ENCODE measurements at places on chromosomes 4 and X. TPM values are rescaled to one million over a fixed set of nuclear protein-coding genes. Genes with fewer than 3 reads are reported as not detected.

The DDX60 gene
- total RNA-seq = 34.9 TPM

GRCh38 chrX:34584781-34585180 lies 72.3 kb downstream of the TMEM47 start:
- no peaks in the 10 kb centered on the region for H3K27me3 ChIP-seq
- H3K4me3 ChIP-seq = no peak overlapping the region
- no peak overlapping the region for H3K27ac ChIP-seq

DNA sequence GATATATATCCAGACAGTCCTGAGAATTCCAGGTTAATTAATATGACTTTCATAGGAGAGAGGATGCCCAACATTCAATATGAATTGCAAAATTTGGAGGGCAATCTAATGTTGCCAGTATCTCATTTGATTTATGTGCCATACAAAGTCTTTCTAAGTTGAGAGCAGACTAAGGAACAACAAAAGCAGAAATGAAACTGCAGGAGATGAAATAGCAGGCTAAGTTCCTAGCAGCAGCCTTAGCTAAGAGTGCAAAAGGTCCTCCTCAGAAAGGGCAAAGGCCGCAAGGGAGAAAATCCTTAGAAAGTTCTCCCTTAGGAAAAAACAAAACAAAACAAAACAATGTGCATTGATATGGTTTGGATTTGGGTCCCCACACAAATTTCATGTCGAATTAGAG lies 602.9 kb upstream of the HTR2C start:
- no peak overlapping the region for H3K27ac ChIP-seq
- H3K27me3 ChIP-seq = no peaks in the 10 kb centered on the region
- no peaks in the 10 kb centered on the region for H3K4me1 ChIP-seq
- no peak overlapping the region for H3K4me3 ChIP-seq

- H3K27ac ChIP-seq = no peak overlapping the region
- no peak for DNase-seq
- H3K4me3 ChIP-seq = no peak overlapping the region
- no peaks in the 10 kb centered on the region for H3K4me1 ChIP-seq
- no peaks in the 10 kb centered on the region for H3K27me3 ChIP-seq
- no peaks in the 10 kb centered on the region for H3K36me3 ChIP-seq
Measured at GRCh38 chr4:147863808-147864472, 132.1 kb downstream of the ARHGAP10 start.

DNA sequence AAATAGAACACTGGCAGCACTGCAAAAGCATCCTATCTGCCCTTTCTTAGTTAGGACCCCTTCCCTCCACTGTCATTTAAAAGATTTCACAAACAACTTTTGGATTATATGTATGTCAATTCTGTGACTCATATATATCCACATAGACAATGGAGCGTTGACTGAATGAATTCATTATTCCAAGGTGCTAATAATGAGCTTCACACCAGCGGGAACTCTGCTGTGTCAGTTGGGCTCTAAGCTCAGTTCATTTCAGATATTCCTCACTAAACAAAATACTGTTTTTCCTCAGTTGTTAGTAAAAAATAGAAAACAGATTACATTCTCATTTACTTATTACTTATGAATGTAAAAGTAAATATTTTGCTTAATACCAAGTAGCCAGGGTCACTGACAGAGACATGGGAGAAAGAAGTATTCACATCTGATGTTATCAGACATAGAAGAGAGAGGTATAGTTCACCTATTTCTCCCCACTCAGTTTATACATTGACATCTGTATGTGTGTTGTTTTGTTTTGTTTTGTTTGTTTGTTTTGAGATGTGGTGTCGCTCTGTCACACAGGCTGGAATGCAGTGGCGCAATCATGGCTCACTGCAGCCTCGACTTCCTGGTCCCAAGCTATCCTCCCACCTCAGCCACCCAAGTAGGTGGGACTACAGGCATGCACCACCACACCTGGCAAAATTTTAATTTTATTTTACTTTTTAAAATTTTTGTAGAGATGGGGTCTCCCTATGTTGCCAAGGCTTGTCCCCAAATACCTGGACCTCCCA lies 10.9 kb downstream of the NFKB1 start:
- H3K36me3 ChIP-seq = no peaks in the 10 kb centered on the region
- no peak overlapping the region for H3K4me3 ChIP-seq
- peaks cover 3% of the 10 kb centered on the region for H3K4me1 ChIP-seq
- DNase-seq = no peak
- no peaks in the 10 kb centered on the region for H3K27me3 ChIP-seq

The OR13H1 gene
- total RNA-seq = not detected

The WDR17 gene
- 0.96 TPM for total RNA-seq

The CACNA1F gene
- 1.6 TPM for total RNA-seq

DNA sequence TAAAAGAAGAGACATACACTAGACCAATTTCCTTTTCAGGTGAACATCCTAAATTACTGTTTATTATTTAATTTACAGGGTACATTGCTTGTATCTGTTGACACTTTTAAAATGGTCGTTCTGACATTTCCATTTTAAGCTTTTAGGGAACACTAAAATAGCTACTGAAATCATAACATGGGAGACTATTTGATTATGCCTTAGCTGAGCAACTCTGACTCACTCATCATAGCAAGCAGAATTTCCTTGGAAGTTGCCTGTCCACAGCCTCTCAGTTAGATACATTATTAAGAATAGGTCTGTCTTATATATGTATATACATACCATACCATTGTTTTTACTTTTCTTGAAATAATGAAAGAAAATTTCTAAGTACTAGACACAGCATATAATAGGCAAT lies 22.0 kb downstream of the GUCY1B1 start:
- no peak overlapping the region for H3K4me3 ChIP-seq
- no peak overlapping the region for H3K27ac ChIP-seq
- H3K4me1 ChIP-seq = no peaks in the 10 kb centered on the region

The REELD1 gene
- total RNA-seq = 1.5 TPM
